Stimulated activated CD8-positive, alpha-beta memory T cell treated with anti-CD3 and anti-CD28 coated beads, Interleukin-7, amount 100 ng/mL, for 1 hour (primary cell): ENCODE measurements at places on chromosomes 6 and 20.

- no peak for DNase-seq
Observed at GRCh38 chr6:69790629-69791028, 6.2 kb downstream of the LMBRD1 start.

DNA sequence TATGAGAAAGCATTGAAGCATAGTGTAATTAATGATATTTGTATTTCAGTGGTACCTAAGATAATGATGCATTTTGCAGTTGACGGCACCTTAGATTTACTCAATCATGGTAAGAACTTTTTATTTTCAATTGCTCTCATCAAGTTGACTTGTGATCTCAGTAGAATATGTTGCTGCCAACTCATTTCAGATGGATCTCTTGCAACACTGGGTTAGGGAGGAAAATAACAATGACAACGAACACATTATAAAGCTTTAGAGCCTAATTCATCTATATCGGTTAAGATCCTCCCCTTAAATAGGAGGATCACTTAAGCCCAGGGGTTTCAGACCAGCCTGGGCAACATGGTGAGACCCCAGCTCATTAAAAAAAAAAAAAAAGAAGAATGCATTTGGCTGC is 18.0 kb upstream of the TBC1D22B start:
- DNase-seq: no peak

- no peak for DNase-seq
Observed at GRCh38 chr6:75611702-75612375, 10.2 kb downstream of the SENP6 start.

GRCh38 chr6:105890521-105891244 is 195.5 kb upstream of the PRDM1 start:
- DNase-seq: no peak

DNA sequence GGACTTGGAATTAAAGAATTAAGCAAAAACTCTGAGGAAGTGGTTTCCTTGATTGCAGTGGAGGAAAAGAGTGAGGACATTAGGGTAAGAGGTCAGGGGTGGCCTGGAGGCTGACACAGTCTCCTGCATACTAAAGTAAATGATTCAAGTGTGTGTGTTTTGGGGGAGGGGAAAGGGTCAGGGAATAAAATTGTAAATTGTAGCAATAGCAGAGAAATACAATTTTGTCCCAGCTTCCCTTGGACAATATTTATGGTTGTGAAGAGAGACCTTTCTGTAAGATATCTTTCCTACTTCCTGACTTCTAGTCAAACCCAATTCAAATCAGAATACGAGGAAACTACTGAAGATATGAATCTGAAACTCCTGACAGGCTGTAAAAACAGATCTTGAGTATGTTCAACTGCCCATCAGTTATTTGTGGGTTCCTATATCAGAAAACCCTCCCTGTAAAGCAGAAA is 143.4 kb upstream of the HMGN3 start:
- DNase-seq: no peak

- no peak for DNase-seq
Observed at GRCh38 chr20:49987015-49987867, 4.5 kb downstream of the SNAI1 start.

DNA sequence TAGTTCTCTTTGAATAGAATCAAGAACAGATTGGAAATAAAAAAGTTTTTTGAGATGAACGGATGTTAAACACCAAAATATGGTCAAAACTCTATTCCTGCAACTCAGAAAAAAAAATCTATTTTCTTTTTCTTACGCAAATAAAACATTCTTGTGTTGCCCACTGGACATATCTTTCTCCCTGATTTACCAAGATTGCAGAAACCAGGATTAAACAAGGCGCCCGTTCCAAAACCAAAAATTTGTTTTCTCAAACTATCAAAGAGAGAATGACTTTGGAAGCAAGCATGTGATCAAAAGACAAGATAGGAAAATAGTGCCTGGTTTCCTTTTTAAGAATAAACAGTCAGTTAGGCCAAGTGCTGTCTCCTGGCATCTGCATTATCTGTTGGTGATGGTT is 273.1 kb downstream of the CLIC5 start:
- no peak for DNase-seq

DNA sequence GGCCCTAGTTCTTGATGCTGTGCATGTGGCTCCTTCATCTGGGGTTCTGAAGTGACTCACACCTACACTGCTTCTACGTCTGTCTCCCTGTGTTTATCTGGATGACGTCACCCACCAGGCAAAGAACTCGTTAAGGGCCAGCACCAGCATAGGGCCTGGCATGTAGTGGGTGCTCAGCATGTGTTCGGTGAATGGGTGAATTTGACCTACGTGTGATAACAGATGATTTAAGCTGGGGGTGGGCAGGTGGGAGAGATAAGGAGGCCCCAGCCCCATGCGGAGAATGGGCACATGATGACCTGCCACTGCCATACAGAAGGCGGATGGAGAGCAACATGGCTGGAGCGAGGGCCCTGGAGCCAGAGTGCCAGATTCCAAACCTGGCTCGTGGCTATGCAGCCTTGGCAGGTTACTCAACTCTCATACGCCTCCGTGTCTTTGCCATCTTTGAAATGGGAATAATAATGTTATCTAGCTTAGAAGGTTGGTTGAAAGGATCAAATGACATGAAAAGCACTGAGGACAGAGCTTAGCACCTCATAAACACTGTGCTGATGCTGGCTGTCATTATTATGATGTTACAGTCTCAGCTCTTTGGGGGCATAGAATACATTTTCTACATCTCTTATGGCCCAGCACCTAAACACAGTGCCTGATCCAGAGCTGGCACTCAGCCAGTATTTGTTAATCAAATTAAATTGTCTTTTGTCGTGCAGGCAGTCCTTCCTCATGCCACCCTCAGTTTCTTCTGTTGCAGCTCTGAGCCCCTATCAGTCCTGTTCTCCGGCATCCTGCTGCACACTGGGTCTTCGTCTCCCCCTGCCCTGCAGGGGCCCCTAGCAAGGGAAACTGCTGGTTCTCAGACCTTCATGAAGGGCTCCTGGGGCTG is 39.6 kb downstream of the VEGFA start:
- DNase-seq: no peak

GRCh38 chr6:81763968-81764367 is 11.5 kb upstream of the TENT5A start:
- DNase-seq: no peak

DNA sequence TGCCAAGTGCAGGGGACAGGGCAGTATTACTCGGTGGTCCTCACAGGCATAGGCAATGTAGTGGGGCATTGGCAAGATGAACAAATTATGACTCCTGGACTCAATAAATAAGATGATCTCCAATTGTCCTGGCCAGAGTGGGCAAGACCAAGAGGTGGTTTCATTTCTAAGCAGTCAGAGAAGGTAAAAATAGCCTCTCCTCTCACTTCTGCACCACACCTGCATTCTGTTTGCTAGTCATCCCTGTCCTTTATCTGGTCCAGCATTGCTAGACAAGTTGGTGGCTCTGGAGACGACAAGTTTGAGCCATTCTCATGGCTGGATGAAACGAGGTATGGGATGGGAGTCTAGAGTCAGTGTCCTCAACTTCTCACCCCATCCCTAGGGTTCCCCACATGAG is 83.0 kb downstream of the BANF2 start:
- DNase-seq: no peak

DNA sequence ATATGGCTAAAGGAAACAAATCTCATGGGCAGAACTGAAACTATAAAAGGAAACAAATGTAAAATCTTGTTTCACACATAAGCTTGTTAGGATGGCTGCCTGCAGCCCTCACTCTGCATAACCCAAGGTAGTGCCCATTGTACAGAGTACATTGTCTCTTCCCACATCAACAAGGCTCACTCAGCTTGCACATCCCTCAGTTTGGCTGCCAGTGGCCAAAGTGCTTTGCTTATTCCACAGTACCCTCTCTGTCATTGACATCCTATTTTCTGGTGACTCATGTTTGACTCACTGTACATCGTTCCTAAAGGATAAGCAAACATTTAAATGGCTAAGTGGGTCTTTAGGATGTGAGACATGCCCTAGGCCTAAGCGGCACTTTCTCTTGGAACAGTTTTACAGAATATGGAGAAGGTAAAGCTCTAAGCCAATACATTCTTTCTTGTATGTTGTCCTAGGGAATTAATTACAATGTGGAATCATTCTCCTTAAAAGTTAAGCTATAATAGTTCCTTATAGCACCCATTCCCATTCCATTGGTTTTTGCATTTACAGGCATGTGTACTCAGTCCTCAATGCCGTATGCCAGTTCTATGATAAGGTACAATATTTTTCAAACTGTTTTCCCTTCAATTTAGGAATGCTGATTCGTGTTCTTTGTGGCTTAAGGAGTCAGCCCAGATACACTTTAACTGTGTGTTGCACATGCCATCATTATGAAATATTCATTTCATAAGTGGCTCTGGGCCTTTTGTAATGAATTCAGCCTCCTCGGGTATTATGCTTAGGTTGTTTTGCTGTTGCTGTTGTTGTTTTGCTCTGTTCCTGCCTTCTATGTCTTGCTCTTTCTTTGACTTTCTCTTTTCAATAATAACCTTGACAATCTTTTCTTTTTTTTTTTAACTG is 5.5 kb downstream of the ANKEF1 start:
- DNase-seq: no peak

GRCh38 chr6:169774347-169774746 is 22.9 kb downstream of the ERMARD start:
- no peak for DNase-seq

DNA sequence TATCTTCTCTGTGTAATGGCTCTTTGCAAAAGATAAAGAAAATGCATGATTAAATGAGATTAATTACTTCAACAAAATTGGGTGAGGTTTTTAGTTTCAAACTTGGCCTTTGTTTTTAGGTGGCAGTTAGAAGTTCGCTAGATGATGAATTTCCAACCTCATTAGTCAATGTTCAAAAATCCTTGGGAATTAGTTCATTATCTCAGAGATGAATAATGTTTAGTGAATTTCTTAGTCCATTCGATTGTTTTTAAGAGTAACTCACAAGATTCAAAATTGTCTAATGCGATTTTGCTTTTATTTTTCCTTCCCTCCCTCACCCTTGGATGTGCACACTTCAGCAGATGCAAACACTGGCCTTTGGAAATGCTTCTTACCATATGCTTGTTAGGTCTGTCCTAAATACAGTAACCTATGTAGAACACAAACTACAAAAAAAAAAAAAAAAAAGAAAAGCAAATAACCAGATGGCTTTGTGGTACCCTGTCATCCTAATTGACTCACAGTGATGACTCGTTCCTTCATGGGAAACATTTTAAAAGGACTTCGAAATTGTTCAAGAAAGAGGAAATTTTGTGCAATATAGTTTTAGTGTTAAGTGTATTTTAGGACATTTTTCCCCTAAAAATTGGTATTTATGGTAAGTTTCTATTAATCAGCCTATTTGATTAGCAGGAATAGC is 66.7 kb downstream of the FAM229B start:
- no peak for DNase-seq

GRCh38 chr6:81380718-81381338 is 371.7 kb downstream of the TENT5A start:
- no peak for DNase-seq

DNA sequence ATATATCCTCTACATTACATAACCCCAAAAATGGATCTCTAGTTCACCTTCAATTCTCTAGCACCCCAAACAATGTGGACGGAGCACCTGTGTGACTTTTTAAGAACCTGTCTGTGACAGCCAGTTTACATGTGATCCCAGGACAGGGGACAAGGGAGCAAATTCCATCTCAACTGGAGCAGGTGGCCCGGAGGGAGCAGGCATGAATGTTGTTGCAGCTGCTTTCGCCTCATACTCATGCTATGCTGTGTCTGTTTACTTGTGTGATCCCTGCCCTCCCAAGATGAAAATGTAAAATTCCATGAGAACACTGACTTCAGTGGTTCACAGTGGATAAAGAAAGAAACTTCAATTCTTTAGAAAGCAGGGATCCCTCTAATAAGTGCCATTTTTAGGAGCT is 600.3 kb downstream of the CDH26 start:
- no peak for DNase-seq

DNA sequence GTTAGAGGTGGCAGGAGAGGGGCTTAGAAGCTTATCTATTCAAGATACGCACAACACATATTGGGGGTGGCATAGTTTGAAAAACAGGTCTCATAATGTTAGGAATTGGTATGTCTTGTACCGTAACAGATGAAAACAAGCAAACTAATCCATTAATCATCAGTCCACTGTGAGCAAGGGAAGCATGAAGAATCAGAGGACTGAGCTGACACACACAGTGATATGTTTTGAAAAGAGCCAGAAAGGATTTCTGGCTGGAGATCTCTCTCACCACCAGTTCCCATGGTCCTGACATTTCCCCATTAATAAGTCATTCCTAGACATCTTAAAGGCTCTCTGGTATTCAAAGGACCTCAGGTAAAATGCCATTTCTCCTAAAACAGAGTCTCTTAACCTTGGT is 158.8 kb upstream of the PHACTR1 start:
- no peak for DNase-seq

DNA sequence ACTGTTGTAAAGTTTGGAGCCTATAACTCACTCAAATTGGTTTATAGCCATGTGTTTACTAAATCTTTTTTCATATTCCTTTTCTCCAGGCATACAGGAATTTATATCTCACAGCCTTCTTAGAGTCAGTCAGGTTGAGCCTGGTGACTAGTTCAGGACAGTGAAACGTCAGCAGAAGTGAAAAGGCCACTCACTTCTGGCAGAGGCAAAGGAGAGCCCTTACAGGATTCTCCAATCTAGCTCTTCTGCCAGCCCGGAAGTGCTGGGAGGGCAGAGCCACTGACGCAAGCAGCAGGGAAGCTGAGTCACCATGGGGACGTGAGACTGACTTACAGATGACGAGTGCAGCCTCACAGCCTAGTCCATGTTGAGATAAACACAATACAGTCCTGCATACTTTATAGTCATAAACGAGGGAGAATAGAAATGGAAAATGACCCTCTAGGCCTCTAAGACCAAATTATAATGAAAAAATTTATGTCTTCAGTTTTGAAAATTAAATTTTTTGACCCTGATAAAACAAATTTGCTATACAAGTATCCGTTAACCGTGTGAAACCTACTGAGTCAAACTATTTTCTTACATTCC is 1.3 kb downstream of the PXT1 start:
- DNase-seq: peak; percentile 44

GRCh38 chr6:99822741-99823512 is 171.1 kb downstream of the MCHR2 start:
- no peak for DNase-seq

GRCh38 chr6:160871320-160871719 is 120.2 kb upstream of the MAP3K4 start:
- no peak for DNase-seq

DNA sequence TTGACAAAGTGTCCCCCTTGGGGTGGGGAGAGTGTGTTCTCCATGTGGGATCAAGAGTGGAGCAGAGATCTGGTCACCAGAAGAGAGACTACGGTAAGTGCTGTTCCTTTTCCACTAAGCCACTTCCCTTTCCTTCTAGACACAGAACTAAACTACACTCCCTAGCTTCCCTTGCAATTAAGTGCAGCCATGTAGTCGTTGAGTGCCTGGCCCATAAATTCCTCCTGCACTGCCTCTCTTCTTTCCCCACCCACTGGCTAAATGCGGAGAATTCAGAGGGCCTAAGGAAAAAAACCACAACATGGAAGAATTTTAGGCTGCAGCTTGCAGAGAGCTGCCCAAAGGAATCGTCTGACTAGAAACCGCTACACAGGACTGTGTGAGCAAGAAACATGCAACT is 1.5 kb downstream of the WDR27 start:
- DNase-seq: no peak
